T-helper 9 cell (primary cell): ENCODE measurements at places on chromosomes 16 and 17.

DNA sequence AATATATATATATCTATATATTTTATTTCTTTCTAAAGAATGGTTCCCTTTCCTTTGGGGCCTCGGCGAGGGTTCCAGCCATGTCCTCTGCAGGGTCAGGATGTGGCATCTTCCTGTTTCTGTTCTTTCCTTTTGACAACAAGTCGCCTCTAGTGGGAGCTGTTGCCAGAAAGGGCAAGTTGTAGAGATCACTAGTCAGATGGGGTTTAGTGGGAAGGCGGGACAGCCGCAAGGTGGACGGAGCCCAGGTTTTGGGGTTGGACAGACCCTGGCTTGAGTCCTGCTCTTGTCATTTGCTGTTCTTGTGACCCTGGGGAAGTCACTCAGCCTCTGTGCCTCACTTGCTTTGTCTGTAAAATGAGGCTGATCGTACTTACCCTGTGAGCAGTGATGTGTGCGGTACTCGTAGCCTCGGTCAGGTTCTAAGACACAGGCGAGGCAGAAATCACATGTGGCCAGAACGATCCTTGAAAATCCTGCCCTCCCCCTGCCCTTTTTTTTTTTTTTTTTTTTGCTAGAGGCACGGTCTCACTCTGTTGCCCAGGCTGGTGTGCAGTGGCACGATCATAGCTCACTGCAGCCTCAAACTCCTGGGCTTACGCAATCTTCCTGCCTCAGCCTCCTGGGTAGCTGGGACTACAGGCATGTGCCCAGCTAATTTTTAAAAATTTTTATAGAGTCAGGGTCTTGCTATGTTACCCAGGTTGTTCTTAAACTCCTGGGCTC, 80.1 kb downstream of the ABCC6 start:
- no peak for DNase-seq

GRCh38 chr16:78906135-78906534, 694.4 kb downstream of the MAF start:
- DNase-seq, result no peak

DNA sequence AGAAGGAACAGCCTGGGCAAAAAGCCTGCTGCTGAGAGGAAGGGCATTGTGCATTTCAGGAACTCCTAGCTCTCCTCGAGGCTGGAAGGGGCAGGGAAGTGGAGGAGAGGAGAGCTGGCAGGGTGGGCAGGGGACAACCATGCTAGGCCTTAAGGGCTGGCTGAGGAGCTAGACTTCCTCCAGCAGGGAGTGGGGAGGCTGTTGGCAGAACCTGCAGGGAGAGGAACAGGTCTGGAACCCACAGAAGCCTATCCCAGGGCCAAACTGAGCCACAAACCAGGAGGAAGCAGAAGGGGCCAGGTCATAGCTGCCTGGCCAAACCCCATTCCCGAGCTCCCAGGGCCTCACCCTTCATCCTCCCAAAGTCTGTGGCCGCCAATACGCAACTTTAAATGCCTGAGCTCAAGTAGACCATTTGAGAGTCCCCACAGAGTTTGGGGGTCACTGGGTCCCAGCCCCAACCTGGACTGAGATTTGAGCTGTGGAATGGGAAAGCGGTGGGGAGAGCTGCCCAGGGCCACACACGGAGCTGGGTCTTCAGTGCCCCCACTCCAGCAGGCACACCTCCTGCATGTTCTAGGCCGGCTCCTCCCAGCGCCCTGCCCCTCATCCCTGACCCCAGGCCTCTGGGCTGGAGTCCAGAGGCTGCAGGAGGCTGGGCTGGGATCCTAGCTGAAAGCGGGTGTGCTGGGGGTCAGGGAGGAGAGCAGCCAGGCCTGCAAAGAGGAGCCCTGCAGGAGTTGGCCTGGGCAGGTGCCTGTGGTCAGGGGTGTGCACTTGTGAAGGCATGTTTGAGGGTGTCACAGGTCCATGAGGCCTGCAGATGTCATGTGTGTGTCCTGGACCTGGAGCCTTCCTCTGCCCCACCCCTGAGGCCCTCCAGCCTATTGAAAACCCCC, 4.5 kb downstream of the CDH5 start:
- no peak for DNase-seq

DNA sequence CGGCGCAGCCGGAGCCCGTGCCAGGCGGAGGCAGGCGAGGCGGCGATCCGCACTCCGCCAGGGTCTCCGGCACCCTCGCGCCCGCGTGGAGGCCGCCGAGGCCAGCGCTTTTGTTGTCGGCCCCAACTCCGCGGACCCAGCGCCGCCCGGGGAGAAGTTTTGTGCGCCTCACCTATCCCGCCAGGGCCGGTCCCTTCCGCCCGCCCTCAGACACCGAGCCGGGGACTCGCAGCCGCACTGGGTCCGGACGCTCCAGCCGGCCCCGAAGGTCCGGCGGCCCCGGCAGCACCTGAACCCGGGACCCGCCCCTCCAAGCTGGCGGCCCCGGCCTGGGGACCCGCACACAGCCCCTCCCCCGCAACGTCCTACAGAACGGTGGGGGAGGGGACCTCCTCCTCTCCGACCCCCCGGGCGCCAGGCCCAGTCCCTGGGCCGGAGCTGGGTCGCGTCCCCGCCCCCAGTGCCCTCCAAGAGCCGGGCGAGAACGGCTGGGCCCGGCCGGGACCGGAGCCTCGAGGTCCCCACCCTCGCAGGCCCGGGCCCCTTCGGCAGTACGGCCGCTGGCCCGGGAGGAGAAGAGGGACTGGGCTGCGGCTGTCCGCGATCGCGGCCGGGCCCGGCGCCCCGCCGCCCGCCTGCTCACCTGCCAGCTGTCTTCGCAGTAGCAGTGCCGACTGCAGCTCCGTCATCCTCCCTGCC, 698 bp downstream of the UBE2G1 start:
- DNase-seq, result peak; percentile 25
